ENCODE measurements at places on chromosomes 11 and 22.

GRCh38 chr11:110778343-110778742 lies 66.1 kb upstream of the ARHGAP20 start:
- no peak for DNase-seq

DNA sequence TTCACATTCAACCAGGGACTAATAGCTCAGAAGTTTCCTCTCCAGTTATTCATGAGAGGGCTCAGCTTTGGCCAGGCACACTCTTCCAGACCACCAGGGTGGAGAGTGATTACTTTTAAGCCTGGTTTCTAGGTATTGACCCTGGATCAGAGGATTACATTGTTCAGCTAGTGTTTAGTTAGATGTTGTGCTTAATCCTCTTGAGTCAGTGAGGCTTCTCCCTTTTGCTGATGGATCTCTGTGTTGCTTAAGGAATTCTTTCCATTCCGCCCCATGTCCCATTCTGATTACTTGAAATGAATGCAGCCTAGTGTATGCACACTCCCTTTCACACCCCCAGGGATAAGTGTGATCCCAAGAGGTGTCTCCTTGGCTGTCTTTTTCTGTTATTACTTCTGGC lies 271.7 kb upstream of the ANO5 start:
- no peak for DNase-seq

DNA sequence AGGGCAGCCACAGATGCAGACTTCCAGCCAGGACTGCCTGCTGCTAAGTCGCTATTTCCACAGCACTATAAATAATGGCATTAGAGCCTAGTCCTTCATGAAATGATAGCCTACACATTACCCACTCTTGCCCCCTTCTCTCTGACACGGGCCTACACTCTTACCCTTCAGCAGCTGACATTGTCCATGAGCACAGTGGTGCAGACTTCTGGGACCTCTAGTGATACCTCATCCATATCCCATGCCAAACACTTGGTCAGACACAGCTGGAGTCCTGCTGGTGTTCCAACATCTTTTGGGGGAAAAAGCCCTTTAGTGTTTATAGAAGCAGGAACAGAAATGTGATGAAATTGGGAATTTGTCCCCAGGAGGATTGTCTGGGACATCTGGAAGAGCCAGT lies 43.4 kb upstream of the RAB1B start:
- no peak for DNase-seq

GRCh38 chr11:45133878-45134277 lies 12.6 kb upstream of the PRDM11 start:
- no peak for DNase-seq

GRCh38 chr11:10931761-10932670 lies 74.2 kb upstream of the ZBED5 start:
- DNase-seq = no peak

GRCh38 chr11:77515063-77515462 lies 41.2 kb upstream of the PAK1 start:
- DNase-seq = no peak

GRCh38 chr11:121293288-121293594 lies 670 bp downstream of the SC5D start:
- no peak for DNase-seq

DNA sequence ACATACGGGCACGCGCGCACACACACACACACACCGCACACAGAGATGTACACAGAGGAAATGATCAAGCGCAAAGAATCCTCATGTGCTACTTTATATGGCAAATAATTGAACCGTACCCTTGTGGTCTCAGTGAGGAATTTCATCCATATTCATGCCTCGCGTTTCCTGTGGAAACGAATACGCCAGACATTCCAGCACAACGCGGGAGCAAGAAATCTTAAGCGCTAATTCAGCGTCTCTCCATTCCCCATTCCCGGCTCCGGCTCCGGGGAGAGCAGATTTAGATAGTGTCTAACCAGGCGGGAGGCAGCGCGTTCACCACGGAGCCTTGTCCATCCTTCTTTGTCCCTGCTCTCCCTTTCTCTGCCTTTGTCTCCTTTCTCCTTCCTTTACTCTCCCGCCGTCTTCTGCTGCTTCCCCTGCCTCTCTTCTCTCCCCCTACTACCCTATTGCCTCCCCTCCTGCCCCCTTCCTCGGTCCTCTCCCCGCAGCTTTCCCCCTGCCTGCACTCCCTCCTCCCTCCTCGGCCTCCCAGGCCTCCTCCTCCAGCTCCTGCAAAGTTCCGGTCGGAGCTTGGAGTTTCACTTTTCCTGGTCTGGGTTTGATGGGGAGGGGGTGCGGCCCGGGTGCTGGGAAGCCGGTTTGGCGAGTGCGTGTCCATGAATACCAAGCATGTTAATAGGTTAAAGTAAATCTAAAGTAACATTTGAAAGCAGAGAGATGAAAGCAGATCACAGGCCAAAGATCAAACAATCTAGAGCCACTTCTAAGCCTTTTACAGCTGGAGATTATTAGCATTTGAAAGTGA lies 579.3 kb downstream of the BUD13 start:
- peak; percentile 13 for DNase-seq

DNA sequence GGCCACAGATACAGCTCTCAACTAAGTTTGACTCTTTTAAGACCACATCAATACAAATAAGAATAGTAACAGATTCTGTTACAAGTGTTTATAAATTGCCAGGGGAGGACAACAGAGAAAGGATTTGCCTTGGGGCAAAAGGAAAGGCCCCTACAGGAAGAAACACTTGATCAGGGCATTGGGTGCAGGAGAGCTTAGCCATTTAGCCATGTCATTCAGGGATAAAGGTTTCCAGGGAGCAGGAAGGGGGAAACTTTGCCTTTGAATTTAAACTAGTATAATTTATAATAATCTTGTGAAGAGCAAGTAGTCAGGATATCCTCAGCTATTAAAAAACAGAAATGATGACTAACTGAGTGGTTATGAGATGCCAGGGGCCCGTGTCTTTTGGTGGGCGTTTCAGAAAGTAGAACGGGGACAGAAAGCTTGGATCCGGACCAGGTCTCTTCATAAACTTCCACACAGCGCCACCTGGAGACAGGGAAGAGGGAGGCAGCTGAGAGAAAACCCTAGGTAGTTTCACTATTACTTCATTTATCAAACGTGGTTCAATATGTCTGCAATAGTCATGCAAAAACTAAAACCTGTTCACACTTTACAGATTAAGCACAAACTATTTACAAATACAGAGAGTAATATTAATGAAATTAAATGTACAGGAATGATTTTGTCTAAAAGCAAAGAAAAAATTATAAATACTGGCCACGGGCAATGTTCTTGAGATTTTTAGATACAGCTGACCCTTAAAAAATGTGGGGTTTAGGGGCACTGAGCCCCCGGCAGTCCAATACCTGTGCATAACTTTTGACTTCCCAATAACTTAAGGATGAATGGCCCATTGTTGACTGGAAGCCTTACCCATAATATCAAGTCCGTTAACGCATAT lies 11.0 kb upstream of the SLC5A4 start:
- DNase-seq = peak; percentile 7

- peak; percentile 41 for DNase-seq
Observed at GRCh38 chr11:31763296-31763695, 47.8 kb downstream of the PAX6 start.

DNA sequence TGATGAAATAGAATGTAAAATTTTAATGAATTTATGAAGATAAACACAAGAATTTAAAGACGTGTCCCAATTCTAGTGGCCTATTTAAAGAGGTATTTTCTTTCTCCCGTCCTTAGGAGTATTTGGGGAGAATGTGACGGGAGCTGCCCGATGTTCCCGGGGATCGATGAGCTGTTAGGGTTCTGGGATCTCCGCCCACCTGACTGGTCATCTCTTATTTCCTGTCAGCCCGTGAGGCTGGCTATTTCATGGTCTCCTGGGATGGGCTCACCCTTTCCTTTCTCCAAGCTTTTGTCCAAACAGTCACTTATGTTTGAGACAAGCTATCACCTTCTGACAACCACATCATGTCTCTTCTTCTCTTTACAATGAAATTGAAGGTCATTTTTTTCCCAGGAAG lies 16.9 kb upstream of the CLMP start:
- DNase-seq = no peak

GRCh38 chr11:92662601-92663360 lies 306.7 kb upstream of the MTNR1B start:
- DNase-seq = peak; percentile 28

- no peak for DNase-seq
Observed at GRCh38 chr11:82671451-82671850, 62.2 kb downstream of the FAM181B start.

GRCh38 chr22:41526830-41527799 lies 17.2 kb downstream of the POLR3H start:
- no peak for DNase-seq
